ENCODE measurements at places on chromosomes 7 and 10.

- DNase-seq = no peak
Observed at GRCh38 chr7:38244516-38244915, 28.9 kb downstream of the TARP start.

GRCh38 chr7:38748056-38748610, 117.0 kb upstream of the AMPH start:
- no peak for DNase-seq

GRCh38 chr7:132216847-132217525, 359.3 kb downstream of the PLXNA4 start:
- no peak for DNase-seq

GRCh38 chr7:79507131-79507530, 53.7 kb upstream of the MAGI2 start:
- DNase-seq = no peak

DNA sequence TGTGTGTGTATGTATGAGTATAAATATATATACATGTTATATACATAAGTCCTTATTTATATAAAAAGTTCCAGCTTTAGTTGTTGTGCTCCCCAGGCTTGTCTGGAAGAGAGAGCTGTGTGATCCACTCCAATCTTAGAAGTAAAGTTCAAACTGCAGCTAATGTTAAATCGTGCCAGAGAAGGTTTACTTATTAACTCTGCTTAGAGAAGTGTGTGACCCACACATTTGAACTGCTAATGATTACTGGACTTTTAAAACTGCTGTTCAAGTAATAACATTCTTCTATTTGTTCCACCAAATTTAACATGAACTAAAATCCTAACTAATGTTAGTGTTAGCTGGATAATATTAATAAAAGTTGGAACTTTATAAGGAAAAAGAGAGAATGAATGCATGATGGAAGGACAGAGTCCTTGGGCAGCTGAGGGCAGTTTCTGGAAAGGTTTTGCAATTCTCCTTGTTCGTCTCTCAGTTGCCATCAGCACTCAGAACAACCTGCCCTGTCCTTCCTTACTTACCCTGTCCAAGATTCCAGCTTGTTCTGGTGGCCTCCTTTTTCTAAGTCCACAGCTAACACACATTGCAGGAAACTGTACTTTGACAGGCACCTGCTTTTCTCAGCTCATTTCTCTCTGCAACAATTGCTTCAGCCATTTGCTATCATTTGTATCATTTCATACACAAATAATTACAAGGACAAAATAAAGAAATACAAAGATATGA, 162.6 kb downstream of the FAM107B start:
- no peak for DNase-seq

DNA sequence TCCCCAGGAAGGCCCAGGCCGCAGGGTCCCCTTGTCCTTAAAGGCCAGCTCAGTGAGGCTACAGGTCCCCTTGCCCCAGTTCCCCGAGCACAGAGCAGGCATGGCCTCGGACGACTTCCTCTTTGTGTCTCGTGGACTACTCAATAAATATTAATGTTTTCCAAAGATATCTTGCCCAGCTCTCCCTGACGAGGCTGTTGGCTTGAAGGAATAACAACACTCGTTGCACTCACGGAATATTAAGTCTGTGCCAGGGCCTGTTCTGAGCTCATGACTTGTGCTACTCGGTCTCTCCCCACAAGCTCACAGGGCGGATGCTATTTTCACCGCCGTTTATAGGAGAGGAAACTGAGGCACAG, 68.2 kb downstream of the CUX1 start:
- DNase-seq = no peak

GRCh38 chr7:31903962-31904361, 166.2 kb downstream of the PDE1C start:
- DNase-seq = no peak

DNA sequence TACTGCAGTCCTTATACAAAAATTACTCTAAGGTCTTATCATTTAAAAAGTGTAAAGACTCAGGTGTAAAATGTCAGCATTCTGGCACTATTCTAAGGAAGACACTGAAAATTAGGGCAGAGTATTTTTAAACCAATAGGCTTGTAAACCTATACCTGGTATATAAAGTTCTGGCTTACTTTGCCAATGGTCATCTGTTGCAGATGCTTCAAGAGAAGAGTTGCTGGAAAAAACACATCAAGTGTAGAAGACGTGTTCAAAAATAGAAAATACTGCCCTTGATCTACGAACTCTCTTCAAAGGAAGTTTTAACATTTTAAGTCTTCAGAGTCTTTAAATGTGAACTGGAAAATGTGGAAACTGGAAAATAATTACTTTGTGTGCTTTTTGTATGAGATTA, 23.9 kb downstream of the NT5C3A start:
- no peak for DNase-seq

GRCh38 chr7:138077809-138078208, 1.6 kb downstream of the AKR1D1 start:
- DNase-seq = no peak

GRCh38 chr7:73921623-73922528, 60.9 kb downstream of the TMEM270 start:
- DNase-seq = no peak

DNA sequence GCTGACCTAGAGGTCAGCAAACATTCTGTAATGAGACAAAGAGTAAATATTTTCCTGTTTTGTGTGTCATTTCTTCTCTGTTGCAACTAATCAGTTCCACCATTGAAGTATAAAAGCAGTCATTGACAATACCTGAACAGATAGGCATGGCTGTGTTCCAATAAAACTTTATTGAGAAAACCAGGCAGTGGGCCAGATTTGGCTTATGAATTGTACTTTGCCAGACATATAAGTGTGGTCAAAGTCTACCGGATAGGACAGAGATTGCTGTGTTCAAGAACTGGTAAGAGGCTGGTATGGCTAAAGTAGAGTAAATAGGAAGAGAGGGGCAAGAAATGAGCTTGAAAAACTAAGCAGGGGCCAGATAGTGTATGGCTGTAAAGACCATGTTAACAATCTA, 38.3 kb upstream of the TAC1 start:
- no peak for DNase-seq

- DNase-seq = no peak
Observed at GRCh38 chr10:131162866-131163843, 148.4 kb downstream of the TCERG1L start.

DNA sequence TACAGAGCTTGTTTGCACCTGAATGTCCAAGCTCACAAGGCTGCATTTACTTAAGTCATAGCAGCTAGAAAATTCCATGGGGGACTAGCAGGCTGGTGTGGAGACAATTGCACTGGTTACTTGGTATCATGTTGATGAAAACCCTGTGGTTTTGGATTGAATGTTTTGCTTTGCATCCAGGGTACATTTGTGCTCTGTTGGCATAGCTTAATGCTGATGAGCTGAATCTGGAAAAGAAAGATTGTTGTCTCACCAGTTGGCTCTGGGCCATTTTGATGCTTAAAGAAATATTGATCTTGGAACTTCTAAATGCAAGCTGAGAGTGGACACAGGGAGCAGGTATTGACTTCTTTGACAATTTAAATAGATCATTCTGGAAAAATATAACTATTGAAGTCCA, 122.5 kb upstream of the MBL2 start:
- no peak for DNase-seq

DNA sequence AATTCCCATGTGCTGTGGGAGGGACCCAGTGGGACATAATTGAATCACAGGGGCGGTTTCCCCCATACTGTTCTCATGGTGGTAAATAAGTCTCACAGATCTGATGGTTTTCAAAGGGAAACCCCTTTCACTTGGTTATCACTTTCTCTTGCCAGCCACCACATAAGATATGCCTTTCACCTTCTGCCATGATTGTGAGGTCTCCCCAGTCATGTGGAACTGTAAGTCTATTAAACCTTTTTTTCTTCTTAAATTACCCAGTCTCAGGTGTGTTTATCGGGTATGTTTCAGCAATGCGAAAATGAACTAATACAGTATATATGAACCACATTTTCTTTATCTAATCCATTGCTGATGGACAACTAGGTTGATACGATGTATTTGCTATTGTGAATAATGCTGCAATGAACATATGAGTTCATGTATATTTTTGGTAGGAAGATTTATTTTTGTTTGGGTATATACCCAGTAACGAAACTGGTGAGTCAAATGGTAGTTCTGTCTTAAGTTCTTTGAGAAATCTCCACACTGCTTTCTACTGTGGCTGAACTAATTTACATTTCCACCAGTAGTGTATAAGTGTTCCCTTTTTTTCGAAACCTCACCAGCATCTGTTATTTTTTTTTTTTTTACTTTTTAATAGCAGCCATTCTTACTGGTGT, 70.0 kb upstream of the HGF start:
- DNase-seq = no peak

DNA sequence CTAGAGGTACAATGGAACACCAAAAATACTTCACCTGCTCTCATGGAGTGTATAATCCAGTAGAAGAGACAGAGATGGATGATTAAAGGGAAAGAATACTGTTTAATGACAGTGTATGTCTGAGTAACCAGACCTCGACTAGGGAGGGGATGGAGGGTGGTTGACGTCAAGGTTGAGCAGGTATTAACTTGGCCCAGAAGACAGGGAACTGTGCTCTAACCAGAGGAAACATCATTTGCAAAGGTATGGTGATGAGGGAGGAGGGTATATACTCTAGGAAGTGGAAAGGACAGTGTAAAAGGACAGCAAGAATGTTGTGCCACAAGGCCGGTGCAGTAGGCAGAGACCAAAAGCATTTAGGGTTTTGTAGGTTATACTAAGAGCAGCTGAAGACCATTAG, 2.9 kb downstream of the MIOS start:
- no peak for DNase-seq

- DNase-seq = no peak
Observed at GRCh38 chr10:91758303-91759146, 39.7 kb upstream of the TNKS2 start.

DNA sequence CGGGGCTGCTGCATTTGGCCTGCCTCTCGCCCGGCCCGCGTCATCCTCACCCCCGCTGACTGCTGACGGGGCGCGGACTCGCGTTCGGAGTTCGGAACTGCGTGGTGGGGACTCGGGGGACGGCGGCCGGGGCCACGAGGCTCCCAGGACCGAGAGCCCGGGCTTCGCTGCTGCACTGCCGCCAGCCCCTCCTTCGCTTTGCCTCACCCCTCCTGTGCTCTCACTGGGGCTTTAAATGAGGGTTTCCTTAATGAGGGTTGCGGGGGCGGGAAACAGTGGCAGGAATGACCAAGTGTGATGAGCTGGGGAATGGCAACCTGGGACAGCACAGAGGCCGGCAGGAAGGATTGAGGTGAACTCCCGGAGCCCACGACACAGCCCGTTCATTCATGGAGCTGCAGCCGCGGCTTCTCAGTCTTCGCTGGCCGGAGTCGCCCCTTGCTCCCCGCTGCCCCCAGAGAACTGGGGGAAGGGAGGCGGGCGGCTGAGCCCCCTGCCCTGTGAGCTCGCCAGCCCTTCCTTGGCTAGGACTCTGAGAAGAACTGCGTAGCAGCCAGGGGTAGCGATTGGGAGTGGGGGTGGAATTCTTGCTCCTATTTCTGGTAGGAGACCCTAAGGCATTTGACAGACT, 1.5 kb upstream of the LRRC4 start:
- DNase-seq = no peak

DNA sequence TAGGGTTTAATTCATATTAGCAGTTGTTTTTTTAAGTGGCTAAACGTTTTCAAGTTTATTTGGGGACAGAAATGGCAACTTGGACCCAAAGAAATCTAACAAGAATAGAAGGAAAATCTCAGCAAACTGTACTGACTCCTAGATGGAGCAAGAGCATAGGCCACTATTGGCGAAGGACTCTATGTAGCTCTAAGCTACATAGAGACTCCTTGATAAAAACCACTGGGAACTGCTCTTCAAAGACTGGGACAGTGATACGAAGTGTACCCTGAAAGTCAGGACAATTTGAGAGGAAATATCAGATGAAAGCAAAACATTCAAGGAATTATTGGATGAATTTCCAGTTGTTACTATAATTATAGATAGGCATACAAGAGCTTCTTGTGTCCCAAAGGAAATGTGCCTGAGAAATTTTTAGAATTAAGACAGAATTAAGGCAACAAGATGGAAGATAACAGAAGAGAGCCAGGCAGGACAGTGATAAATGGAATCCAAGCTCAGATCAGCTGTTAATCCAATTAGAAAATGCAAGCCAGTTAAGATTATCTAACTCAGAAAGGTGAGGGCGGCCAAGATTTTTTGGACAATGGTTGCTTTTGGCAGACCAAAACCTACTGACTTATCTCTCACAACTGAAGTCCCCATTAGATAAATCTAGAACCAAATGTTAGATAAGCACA, 103.7 kb upstream of the IFRD1 start:
- DNase-seq = no peak

DNA sequence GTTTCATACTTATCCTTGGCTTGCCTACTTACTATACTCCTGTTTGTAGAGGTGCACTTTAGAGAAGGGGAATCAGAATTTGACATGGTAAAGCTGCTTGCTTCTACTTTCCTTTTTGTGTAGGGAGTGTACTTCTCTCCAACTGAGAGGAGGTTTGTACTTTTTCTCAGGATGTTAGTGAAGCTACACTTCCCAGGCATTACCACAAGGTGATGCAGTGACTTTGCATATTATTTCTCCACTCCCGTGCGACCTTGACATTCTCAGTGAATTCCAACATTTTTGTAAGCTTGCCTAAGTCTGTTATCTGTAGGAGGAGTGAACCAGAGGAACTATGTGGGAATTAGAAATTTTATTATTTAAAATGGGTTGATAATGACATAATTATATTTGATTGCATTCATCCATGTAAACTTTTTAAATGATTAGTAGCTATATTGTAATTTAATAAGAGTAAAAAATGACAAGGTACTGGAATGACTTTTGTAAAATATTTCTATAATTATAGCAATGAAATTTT, 5.2 kb downstream of the TAX1BP1 start:
- DNase-seq = no peak

GRCh38 chr7:155660758-155661093, 16.3 kb downstream of the RBM33 start:
- DNase-seq = no peak

DNA sequence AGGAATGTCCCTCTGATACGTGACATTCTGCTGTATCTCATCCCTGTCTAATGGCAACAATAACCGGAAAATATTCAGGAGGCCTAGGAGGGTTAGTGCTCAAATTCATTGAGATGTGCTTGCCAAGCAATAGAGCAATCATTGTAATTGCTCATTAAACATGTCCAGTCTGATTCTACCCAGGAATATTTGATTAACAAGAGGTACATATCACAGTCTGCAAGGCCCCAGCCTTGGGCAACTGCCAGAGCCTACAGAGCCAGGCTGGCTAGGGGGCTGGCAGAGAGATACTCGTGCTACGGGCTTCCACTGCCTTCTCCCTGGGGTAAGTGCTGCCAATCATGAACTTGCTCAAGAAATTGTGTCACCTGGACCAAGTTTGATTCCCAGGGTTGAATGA, 99.1 kb downstream of the ALOX5 start:
- DNase-seq = no peak

DNA sequence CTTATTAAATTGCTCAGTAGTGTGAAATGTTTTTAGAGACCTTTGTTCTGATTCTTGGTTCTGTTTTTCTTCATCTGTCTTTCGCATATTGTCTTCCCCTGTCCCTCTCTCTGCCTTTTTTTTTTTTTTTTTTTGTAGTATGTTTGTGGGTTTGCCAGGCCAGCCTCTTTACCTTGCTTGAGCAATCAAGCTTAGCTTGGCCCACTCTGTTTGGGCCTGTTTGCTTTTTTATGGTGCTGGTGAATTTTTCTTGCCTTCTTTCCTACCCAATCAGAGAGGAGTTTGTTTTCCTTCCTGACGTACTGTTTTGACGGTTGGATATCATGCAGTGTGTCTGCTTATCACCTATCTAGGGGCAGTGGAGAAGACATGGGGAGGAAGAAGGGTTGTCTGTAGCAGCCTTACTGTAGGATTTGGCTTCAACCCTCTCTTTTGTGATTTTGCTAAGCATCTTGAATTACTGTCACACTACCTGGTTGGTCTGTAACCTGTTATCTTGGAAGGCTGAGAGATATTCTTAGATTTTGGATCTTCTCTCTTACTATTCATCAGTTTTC, 64.0 kb downstream of the BBS9 start:
- no peak for DNase-seq
